ENCODE measurements at places on chromosomes 13 and 19.
A peak's percentile ranks its signal among the peaks of the same experiment; 100 is the strongest.

- peak; percentile 91 for DNase-seq
- H3K36me3 ChIP-seq, result peaks cover 11% of the 10 kb centered on the region
- H3K27me3 ChIP-seq, result no peaks in the 10 kb centered on the region
- H3K27ac ChIP-seq, result peak overlapping the region; percentile 95
- peak overlapping the region; percentile 68 for H3K4me3 ChIP-seq
Observed at GRCh38 chr19:16886305-16886880, 2.4 kb upstream of the F2RL3 start.

- no peaks in the 10 kb centered on the region for H3K27me3 ChIP-seq
- no peak overlapping the region for H3K4me3 ChIP-seq
- no peak overlapping the region for H3K27ac ChIP-seq
Observed at GRCh38 chr19:29564574-29565005, 38.8 kb downstream of the VSTM2B start.

- no peak for DNase-seq
- H3K27ac ChIP-seq, result no peak overlapping the region
- no peak overlapping the region for H3K4me3 ChIP-seq
- no peaks in the 10 kb centered on the region for H3K27me3 ChIP-seq
- no peaks in the 10 kb centered on the region for H3K4me1 ChIP-seq
Observed at GRCh38 chr13:112892426-112893206, 76.4 kb upstream of the MCF2L start.

DNA sequence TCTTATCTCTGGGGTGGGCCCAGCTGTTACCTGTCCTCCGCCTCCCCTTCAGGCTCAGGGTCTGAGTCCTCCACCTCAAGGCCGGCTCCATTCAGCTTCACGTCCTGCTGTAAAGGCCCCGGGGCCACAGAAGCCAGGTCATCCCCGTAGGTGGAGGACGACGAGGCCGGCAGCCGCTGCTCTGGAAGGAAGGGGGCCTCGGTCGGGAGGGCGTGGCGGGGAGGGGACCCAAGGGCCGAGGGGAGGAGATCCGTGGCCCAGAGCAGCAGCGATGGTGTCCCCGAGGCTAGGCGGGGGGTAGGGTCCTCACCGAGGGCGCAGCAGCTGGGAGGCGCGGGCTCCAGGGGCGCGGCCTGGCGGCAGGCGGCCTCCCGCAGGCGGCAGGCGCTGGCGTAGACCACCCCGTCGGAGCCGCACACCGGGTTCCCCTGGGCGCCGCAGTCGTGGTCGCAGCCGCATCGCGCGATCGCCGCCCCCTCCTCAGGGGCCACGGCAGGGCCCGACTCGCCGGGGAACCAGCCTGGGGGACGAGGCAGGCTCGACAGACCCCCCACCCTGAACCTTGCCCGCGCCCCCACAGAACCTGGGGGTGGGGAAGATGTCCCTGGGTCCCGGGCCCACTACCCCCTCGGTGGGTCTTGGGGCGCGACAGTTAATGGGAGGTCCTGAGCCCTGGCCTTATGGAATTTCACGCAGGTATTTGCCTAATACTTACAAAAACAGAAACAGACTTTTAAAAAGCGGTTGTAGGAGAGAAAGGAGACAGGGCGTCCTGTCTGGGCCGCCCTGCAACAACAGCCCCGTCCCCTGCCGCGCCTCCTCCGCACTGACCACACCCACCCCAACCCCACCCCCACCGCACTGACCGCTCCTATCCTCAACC lies 7.6 kb downstream of the F2RL3 start:
- H3K27me3 ChIP-seq, result no peaks in the 10 kb centered on the region
- peak overlapping the region; percentile 72 for H3K4me3 ChIP-seq
- H3K27ac ChIP-seq, result peak overlapping the region; percentile 31

- DNase-seq, result peak; percentile 34
- H3K27ac ChIP-seq, result no peak overlapping the region
- H3K27me3 ChIP-seq, result peaks cover 28% of the 10 kb centered on the region
Observed at GRCh38 chr19:17686023-17686521, 2.1 kb downstream of the UNC13A start.

GRCh38 chr13:60583196-60583888 lies 186.3 kb downstream of the TDRD3 start:
- DNase-seq, result peak; percentile 64
- H3K27me3 ChIP-seq, result peaks cover 11% of the 10 kb centered on the region
- no peak overlapping the region for H3K4me3 ChIP-seq
- no peaks in the 10 kb centered on the region for H3K36me3 ChIP-seq

Data from MCF 10A (cell line).